ENCODE measurements at places on chromosomes 1 and 21.

- DNase-seq: no peak
Measured at GRCh38 chr1:93036672-93037071, 42.4 kb upstream of the MTF2 start.

DNA sequence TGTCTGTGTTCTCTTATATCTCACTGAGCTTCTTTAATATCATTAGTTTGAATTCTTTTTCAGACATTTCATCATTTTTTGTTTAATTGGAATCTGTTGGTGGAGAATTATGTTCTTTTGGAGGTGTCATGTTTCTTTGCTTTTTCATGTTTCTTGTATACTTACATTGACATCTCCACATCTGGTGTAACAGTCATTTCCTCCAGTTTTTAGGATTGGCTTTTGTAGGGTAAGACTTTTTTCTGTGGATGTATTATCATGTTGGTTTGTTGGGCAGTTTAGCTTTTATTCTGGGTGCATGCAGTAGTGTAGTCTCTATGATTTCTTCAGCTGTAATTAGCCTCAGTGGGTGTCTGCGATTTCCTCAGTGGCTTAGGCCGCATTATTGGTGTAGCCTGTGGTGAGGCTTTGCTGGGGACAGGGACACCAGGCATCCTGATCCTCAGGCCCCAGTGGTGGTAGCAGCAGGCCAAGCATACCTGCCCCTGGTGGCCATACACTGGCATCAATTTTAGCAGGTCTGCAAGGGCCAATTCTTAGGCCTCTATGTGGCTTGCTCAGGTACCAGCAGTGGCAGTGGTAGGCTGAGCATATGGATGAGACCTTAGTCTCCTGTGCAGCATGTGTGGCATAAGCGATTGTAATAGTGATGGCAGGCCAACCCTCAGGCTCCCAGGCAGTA lies 77.6 kb upstream of the SAMD13 start:
- no peak for DNase-seq

- no peak for DNase-seq
Measured at GRCh38 chr21:40602080-40602479, 244.9 kb downstream of the DSCAM start.

DNA sequence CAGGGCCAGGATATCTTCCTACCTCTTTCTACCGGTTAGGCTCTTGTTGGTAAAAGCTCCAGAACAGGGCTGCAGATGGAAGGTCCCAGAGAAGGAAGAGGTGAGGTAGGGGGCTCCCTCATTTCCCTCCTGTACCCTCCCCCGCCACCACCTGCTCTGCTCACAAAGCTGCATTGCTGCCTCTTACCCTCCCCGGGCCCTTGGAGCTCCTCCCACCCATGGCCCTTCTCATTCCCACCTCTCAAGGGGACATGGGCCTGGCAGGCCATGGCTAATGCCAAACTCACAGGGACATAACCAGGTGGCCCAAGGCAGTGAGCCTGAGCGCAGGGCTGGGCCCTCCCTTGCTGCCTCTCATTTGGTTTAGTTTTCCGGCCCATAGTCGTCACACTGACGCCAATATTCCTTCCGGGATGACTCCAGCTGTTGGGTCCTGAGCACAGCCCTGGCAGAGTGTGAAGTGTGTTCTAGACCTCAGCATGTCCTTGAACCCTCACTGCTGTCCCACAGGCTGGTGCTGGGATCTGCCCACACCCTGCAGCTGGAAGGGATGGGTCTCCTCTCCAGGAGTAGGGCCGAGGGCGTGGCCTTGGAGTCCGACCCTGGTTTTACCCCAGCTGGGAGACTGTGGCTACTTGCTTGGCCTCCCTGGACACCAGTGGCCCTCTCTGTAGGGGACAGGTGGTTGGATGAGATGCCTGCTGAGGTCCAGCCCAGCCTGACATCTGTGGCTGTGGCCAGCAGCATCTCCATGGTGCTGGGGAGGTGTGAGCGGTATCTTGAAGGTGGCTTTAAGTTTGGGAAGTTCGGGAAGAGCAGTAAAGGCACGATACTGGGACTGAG lies 104.6 kb downstream of the ARHGEF10L start:
- DNase-seq: no peak

DNA sequence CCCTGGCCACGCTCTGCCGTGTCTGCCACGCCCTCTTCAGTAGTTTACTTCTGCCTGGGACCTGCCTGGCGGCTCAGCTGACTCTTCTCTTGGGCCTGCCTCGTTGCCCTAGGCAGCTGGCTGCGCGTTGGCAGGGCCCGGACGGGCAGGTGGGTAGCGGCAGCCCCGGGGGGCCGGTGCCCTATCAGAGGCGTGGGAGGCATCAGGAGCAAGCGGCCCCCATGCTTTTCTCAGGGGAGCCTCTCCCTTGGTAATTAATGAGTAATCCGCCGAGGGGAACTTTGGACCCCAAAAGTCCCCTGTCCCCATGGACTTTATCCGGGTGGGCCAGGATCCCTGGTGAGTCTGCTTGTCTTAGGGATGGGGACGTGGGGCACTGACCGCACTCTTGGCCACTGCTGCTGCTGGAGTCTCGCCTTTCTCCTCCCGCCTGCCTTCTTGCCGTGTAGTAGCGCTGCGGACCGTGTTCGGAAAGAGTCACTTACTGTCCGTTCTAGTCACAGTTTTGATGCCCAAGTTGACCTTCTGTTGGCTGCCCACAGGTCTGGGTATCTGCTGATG lies 22.7 kb downstream of the SKI start:
- DNase-seq: no peak

DNA sequence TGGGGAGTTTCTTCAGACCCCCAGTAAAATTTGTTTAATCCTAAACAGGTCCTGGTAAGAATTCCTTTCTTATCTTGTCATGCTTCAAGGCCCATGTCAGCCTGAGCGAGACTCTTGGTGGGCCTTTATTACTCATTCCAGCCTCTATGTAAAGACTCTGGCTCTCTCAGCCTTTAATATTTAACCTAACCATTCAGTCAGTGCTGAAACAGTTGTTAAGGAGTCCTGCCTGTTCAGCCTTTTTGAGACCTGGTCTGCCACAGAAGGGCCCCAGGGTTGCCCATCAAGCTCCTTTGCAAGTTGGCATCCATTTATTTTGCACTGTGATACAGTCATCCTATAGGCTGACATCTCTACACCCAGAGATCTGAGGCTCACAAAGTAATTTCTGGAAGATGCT lies 107.7 kb upstream of the VANGL1 start:
- no peak for DNase-seq

DNA sequence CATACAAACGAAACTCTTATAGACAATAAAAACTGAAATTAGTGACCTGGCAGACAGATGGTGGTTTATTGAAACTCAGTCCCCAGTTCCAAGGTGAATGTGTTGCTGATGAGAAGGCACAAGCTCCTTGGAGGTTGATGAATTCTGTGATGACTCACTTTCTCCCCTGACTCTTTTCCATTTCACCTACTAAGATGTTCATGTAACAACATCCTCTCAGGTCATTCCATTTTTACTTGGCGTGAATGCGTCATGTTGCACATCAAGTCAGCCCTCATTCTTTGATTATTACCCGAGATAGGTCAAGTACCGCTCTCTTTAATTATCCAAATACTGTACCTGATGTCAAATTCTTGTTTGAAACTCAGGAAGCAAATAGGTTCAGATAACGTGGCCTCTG lies 10.1 kb upstream of the IL10RB start:
- no peak for DNase-seq

- DNase-seq: no peak
Measured at GRCh38 chr21:41290106-41290799, 26.3 kb upstream of the FAM3B start.

- no peak for DNase-seq
Measured at GRCh38 chr1:237684236-237684635, 206.5 kb downstream of the ZP4 start.

DNA sequence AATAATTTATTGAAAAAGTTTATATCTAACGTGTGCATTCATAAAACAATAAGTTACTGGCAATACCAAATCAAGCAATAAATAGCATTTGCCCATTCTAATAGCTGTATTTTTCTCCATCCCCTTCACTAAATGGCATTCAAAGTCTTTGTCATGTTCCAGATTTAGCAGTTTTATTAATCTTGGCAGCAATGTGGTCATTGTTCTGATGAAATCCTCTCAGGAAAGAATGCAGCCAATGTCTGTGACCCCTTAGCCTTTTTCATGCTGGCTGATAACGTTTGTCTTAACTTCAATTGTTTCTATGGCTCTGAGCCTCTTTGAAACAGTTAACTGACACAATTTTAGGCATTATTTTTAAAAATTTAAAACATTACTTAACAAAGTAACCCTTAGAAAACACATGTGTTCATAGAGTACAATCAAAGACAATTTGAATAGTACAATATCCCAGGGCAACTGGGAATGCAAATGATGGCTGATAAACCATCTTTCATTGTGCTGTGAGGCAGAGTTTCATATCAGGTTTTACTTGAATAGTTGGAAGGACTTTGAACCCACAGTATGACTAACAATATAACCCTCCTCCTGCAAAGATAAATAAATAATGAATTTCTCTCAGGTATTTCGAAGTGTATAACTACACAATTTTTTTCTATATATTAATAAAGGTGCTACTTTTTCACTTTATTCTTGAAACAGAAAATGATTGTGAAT lies 217.5 kb downstream of the LRRIQ3 start:
- no peak for DNase-seq

- no peak for DNase-seq
Measured at GRCh38 chr1:229844675-229845074, 218.6 kb downstream of the URB2 start.

DNA sequence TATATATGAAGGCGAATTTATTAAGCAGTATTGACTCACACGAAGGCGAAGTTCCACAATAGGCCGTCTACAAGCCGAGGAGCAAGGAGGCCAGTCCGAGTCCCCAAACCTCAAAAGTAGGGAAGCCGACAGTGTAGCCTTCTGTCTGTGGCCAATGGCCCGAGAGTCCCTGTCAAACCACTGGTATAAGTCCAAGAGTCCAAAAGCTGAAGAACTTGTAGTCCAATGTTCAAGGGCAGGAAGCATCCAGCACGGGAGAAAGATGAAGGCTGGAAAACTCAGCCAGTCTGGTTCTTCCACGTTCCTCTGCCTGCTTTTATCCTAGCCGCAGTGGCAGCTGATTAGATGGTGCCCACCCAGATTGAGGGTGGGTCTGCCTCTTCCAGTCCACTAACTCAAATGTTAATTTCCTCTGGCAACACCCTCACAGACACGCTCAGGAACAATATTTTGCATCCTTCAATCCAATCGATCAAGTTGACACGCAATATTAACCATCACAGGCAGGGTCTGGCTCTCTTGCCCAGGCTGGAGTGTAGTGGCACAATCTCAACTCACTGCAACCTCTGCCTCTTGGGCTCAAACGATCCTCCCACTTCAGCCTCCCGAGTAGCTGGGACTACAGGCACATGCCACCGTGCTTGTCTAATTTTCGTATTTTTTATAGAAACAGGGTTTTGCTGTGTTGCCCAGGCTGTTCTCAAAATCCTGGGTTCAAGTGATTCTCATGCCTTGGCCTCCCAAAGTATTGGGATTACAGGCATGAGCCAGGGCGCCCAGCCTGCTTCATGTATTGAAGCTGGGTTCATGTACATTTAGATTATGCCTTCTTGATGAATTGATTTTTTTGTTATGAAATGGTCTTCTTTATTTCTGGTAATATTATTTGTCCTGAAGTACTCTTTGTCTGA lies 85.3 kb downstream of the DHRS3 start:
- DNase-seq: no peak

GRCh38 chr1:100463791-100464424 lies 74.0 kb upstream of the GPR88 start:
- DNase-seq: peak; percentile 67

Measured in head of caudate nucleus (tissue), 42 donors.